ENCODE measurements at places on chromosomes 3 and 15.

DNA sequence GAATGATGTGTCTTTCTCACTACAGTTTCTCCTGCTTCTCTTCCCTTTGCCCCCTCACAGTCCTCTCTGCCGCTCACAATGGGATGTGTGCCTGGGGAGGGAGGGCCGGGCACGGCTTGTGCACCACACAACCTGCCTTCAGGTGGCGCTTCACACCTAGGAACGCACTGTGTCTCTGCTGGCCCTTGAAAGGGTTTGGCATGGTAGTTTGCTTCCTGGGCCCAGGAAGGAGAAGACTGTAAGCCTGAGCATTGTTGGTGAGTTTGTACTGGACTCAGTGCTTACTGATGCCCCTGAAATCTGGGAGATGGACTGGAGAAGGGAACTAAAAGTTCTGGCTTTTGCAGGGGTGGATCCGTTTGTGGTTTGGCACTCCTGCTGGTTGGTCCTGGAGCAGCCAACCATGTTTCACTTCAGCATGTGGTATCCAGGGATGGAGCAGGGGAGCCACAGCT, 9.2 kb downstream of the ALPK3 start:
- no peak for DNase-seq

DNA sequence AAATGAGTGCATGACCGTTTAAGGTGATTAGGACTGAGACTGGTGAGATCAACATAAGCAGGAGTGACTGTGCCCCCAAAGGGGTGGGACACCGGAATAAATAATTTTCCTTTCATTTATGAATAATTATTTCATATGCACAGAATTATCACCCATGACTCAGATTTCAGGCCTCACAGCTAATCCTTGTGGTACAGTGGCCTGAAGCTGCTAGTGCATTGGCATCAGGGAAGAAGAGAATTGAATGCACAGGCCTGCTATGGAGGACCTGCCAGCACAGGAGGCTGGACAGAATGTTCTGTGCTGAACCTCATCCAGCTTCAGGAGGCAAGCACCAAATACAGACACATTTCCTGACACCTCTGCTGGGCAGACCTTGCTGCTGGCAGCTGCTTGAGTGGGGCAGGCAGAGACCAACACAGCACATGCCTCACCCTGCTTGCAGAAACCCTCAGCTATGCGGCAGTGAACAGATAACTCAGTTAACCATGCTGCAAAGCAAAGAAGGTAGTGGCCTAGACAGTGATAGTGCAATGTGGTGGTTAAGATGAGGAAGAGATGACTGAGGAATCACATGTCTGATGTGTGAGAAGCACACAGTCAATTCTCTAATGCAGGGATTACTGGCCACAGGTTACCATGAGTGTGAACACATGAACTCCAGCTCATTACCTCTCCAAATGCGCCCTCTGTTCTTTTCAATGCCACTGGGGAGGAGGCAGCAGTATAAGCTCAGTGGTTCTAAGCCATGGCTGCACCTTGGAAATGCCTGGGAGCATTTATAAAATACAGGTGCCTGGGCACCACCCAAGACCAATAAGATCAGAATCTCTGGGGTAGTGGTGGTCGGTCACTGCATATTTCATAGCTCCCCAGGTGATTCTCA, 68.1 kb upstream of the SCN5A start:
- no peak for DNase-seq

GRCh38 chr3:11159421-11159904, 5.2 kb downstream of the HRH1 start:
- no peak for DNase-seq

GRCh38 chr15:31516440-31516839, 189.8 kb downstream of the KLF13 start:
- no peak for DNase-seq

GRCh38 chr3:132456571-132456970, 39.3 kb downstream of the DNAJC13 start:
- DNase-seq = no peak

GRCh38 chr3:19267040-19267439, 118.7 kb downstream of the KCNH8 start:
- DNase-seq = no peak

GRCh38 chr3:72246685-72247084, 461.7 kb upstream of the PROK2 start:
- no peak for DNase-seq
